ENCODE measurements at places on chromosomes 2 and 18. TPM values are rescaled to one million over a fixed set of nuclear protein-coding genes. Genes with fewer than 3 reads are reported as not detected.

Gene SERPINE2
- total RNA-seq = 2,691 TPM

Gene FOXI3
- not detected for total RNA-seq

Gene C2orf15
- not detected for total RNA-seq

Gene TGFA
- total RNA-seq = 2.8 TPM

Gene TACR1
- total RNA-seq = 0.73 TPM

Gene PRKAG3
- total RNA-seq = 0.52 TPM

Gene FAM124B
- 0.33 TPM for total RNA-seq

Gene TSPYL6
- total RNA-seq = not detected

Gene TBR1
- total RNA-seq = not detected

Gene LIPG
- total RNA-seq = 5.5 TPM

Gene SP9
- not detected for total RNA-seq

Gene GNLY
- total RNA-seq = not detected

Gene MYCN
- 0.07 TPM for total RNA-seq

Gene MPP4
- 6.2 TPM for total RNA-seq

Gene PMAIP1
- total RNA-seq = 2.1 TPM

Gene DSG4
- total RNA-seq = not detected

Gene BOLL
- total RNA-seq = not detected

Gene EFEMP1
- total RNA-seq = 3,873 TPM

Gene SPATA3
- not detected for total RNA-seq

Gene TMEFF2
- total RNA-seq = 3.3 TPM

Gene SNED1
- total RNA-seq = 62.5 TPM

Gene TMEM178A
- 0.86 TPM for total RNA-seq

Gene LBX2
- 0.59 TPM for total RNA-seq

Gene CACNB4
- 10.8 TPM for total RNA-seq

Gene RAD51AP2
- total RNA-seq = not detected

Gene ACTG2
- 32.7 TPM for total RNA-seq

Gene DYNAP
- total RNA-seq = not detected

Gene MAL
- total RNA-seq = not detected

Gene VWC2L
- not detected for total RNA-seq

Gene BMP10
- not detected for total RNA-seq

Gene SERPINB3
- total RNA-seq = 0.07 TPM

Gene SCN2A
- 2.7 TPM for total RNA-seq

Gene BCL2
- total RNA-seq = 0.92 TPM

Gene HJURP
- 5.2 TPM for total RNA-seq

Gene CFAP65
- 0.03 TPM for total RNA-seq

Gene HRH4
- total RNA-seq = 0.07 TPM

Gene CRACDL
- 0.03 TPM for total RNA-seq

Gene LGALSL
- total RNA-seq = 7.4 TPM

Gene NYAP2
- not detected for total RNA-seq

Data from smooth muscle cell of the pulmonary artery (primary cell).